HT-29 (cell line): ENCODE measurements at places on chromosomes 12 and 14.

GRCh38 chr14:106808458-106808857 is 1282.1 kb downstream of the TMEM121 start:
- no peak for DNase-seq

- peak; percentile 82 for DNase-seq
Observed at GRCh38 chr14:93137864-93138263, 22.1 kb upstream of the ITPK1 start.

- no peak for DNase-seq
Observed at GRCh38 chr12:24861766-24862540, 86.9 kb downstream of the BCAT1 start.

GRCh38 chr12:79069009-79069408 is 204.4 kb downstream of the SYT1 start:
- peak; percentile 72 for DNase-seq

DNA sequence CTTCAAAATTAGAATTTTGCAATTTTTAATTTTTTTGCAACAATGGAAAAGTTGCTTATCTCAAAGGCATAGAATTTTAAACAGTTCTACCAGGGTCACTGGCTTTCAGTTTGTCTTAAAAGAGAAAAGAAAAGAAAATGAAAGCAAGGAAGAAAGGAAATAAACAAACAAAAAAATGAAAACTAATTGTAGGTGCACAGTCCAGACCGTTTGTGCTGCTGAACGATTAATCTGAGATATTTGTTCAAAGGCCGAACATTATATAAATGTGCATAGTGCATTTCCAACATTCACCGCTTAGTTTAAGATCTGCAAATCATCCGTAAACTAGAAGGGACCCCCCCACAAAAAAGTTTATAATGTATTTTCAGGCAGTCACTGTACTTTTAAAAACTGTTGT is 5.5 kb upstream of the OTX2 start:
- DNase-seq = no peak

DNA sequence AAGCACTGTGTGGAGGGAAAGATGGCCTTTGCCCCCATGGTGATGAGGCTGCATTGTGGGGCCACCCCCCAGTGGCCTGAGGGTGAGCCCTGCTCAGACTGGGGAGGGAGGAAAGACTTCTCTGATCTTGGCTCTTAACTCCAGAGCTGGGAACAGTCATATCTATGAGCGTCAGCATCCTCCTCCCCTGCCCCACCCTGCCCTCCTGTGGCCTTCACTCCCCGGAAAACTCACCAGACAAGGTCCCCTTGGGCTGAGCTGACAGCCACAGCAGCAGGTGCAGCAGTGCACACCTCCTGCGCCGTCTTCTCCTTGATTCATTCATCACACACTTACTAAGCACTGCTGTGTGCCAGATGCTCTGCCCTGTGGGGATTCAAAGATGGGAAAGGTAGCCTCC is 98.8 kb downstream of the B4GALNT3 start:
- DNase-seq = no peak

DNA sequence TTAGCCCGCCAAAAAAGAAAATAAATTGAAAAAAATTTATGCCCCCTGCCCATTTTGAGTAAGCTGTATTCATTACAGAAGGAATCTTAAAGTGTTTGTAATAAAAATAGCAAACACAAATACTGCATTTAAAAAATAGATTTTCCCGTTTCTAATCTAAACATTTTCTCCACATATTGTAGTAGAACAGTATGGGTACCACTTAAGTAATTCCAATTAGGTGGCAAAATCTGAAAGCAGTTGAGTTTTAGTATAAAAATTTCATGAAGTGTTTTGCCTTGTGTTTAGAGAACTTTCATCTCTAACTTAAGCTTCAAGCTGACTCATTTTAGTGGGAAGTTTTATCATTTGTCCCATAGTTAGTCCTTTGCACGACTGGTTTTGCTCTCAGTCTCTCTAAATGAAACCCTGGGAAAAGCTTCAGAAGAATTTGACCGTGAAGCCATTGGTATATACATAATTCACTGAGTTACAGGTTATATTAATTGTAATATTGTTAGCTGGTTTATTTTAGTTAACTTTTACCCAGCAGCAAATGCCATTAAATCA is 214.6 kb downstream of the ERC1 start:
- DNase-seq = no peak

- DNase-seq = no peak
Observed at GRCh38 chr12:76560086-76560491, 518 bp upstream of the OSBPL8 start.

GRCh38 chr14:87461704-87462103 is 531.3 kb downstream of the GALC start:
- no peak for DNase-seq

DNA sequence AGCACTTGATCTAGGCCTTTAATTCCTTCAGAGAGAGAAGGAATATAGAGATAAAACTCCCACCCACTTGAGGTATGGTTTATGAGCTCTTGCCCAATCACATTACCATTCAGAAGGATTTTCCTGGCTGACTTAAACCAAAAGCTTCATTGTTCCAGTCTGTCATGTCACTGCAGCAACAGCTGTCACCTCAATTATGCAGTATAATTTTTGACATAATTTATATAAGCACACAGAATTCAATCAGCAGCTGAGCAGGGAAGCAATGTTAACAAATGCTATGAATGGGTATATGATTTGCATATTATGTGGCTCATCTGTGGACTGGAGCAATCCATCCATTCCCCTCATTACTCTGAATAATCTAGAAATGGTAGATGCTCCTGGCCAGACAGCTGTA is 40.3 kb downstream of the CBX5 start:
- DNase-seq = no peak

- DNase-seq = no peak
Observed at GRCh38 chr12:58356794-58357193, 415.4 kb downstream of the ATP23 start.

DNA sequence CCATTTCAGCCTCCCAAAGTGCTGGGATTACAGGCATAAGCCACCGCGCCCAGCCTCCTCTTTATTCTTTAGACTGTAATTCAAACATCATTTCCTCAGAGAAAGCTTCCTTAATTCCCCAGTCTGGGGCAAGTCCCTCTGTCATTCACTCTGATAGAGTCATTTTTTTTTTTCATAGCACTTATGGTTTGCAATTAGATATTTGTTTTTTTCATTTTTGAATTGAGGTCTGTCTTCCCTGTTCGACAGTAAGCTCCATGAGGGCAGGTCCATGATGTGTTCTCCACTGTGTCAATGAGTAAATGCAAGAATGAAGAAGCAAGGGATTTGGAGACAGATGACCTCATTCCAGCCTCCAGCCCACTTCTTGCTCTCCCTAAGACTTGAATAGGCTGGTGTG is 12.1 kb downstream of the ASIC1 start:
- DNase-seq = no peak

DNA sequence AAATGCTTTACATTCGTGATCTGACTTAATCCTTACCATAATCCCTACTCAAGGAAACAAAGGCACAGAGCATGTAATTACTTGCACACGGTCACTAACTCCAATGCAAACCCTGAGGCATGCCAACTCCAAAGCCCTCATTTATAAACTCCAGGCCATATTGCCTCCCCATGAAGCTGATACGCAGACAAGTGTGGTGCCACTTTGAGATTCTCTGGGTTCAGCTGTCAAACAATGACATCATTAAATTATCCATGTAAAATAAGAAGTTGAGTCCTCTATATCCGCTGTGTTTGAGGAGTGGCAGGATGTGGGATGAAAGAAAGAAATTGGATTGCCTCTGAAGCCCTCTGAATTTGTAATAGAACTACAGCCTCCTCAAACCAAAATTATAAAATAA is 62.8 kb downstream of the ANO4 start:
- no peak for DNase-seq

GRCh38 chr12:41466802-41467201 is 278.7 kb downstream of the PDZRN4 start:
- no peak for DNase-seq

DNA sequence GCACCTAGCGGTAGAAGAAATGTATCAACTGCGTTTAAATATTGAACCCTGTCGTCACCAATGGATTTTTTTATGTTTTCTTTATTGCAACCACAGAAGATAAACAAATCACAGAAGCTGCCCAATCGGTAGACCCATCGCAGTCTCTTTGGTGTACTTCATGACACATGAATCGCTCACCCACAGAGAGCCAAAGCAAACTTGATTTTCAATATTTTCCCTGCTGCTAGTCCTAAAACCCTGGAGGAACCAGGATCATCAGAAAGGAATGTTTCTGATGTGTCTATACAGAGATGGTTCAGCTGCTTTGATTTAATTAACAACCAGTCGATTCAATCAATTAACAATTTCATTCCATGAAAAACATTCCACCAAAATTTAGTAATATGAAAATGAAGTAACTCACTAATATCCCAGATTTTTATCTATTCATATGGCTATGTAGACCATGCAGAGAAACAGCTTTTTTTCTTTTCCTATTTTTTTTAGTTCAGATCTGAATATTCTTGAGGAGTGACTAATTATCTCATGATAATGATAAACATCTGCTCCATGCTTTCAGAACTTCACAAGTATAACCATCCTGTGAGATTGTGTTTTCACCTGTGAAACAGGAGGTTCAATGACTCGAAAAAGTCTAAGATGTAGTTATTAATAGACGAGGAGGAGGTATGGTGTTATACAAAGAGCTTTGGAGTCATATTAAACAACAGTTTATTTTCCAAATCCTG is 46.1 kb downstream of the DIO2 start:
- DNase-seq = no peak

- DNase-seq = no peak
Observed at GRCh38 chr12:116759783-116760621, 21.9 kb downstream of the RNFT2 start.

DNA sequence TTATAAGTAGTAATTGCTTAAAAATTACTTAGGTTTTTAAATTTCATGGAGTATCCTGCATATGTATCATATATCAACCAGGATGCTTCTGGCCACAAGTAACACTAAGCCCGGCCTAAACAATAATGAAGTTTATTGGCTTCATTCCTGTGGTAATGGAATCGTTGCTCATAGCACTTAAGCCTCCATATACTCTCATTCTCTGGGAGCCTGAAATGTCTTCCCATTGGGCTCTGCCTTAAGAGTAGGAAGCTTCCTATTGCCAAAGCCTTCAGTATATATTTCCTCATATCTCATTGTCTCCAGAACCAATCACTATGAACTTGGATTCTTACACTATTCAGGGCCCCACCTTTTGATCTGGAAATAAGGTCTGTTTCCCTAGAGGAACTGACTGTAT is 83.8 kb upstream of the DNM1L start:
- peak; percentile 18 for DNase-seq

DNA sequence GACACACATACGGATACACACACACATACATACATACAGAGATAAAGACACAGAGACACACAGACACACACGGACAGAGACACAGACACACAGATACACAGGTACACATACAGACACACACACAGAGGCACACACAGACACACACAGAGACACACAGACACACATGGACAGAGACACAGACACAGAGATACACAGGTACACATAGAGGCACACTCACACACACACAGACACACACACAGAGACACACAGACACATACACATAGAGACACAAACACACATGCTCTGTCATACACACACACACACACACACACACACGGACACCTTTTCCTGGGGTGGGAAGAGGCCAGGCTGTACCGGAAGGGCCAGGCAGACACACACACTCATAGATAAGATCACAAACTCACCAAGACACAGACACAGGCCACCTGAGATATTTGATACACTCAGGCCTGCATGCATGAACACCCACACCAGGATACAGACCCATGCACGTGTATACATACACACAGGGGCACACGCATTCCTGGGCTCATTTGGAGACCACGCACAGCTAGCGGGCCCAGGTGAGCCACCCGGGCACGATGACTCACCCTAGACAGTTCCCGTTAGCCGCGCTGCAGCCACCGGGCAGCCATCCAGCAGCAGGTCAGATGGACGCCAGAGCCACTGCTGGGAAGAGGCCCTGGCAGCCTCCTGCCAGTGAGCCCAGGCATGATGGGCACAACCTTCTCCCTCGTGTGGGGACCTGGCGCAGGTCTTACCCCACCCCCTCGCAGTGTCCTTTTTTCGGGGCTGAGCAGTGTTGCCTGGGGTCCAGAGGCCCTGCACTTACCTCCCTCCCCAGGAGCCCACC is 1.8 kb upstream of the AHNAK2 start:
- DNase-seq = peak; percentile 61
